ENCODE measurements at places on chromosomes 12 and 14. TPM values are rescaled to one million over a fixed set of nuclear protein-coding genes. Genes with fewer than 3 reads are reported as not detected.
A peak's percentile ranks its signal among the peaks of the same experiment; 100 is the strongest.

ARHGEF25 gene
- total RNA-seq = 1.2 TPM

KRT83 gene
- total RNA-seq = not detected

GRIP1 gene
- 0.51 TPM for total RNA-seq

DIABLO gene
- 55.2 TPM for total RNA-seq

RD3L gene
- not detected for total RNA-seq

CNTN1 gene
- total RNA-seq = not detected

MCRS1 gene
- 57.1 TPM for total RNA-seq

ESPL1 gene
- 62.1 TPM for total RNA-seq

TAS2R20 gene
- total RNA-seq = 0.81 TPM

IL31 gene
- total RNA-seq = not detected

DNA sequence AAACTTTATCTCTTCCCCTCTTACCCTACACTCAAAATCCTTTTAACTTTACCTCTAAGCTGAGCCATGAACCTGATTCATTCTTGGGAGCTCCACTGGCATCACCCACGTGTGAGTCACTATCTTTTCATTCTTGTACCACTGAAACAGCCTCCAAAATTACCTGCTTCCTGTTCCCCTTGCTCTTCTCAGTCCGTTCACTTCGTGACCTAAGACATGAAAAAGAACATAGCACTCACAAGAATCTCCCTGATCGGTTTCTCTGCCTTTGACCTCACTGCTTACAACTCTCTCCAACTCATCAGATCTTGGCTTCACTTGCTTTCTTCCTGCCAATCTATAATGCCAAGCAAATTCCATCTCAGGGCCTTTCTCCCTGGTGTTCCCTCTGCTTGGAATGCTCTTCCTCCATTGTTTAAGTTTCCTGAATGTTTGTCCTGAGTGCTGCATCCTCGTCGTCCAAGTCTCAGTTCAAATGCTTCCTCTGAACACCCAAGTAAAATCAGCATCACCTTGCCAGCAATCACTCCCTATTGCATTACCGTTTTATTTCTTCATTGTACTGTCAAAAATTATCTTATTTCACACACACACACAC is 9.2 kb downstream of the GLIPR1 start:
- DNase-seq = peak; percentile 66

DNA sequence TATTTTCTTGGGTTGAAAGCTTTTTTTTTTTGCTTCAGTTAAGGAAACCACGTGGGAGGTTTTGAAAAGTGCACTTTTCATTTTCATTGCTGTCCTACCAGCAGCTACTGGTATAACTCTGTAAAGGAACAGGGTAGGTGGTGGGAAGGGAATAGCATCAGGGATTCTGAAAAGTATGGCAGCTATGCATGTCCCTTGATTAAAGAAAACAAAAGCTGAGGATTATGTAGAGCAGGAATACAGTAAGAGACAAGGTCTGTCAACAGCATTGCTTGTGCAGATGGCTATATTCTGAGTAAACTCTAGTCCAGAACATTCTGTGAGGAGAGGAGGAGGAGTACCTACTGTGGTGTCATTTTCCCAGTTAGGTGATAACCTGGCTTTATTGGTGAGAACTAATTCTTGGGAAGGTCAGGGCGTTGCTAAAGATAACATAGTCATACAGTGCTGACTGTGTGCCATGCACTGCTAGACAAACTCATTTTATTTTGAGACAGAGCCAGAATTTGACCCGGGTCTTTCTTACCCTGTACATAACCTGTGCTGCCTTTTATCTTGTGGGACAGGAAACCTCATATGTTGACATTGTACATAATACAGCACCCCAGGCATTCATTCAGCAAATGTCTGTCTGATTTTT is 80.3 kb upstream of the TRAF3 start:
- no peak for DNase-seq

GRCh38 chr12:5661811-5662210 is 229.9 kb downstream of the NTF3 start:
- DNase-seq = no peak

DNA sequence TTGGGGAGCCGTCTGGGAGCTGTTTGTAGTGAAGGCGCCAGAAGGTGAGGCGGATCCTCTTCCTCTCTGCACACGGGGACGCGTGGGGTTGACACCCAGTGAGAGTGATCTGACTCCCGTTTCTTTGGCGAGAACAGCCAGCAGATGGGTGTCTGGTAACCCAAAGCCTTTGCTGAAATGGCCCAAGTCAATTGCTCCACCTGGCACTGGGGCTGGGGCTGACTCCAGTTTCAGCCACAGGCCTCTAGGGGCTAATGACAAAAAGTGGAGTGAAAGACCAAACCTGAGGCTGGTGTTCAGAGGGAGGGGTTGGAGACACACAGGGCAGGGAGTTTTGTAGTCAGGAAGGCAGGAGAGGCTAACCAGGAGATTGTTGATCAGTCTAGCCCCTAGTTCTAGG is 87.0 kb downstream of the FRMD6 start:
- no peak for DNase-seq

DNA sequence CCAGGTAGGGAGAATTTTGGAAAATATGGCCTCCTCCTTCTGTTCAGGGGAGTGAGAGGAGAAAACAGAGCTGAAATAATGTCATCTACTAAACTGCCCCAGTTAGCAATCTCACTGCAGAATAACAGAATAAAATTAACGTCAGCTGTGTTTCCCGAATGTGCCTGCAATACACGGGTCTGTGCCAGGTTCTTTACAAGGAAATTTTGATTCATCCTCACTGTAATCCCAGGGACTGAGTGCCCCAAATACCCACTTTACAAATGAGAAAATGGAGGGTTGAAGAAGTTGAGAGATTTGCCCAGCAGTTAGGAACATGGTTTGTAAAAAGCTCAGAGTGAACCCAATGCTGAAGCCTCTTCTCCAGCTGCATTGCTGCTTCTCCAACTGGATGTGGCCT is 21.3 kb upstream of the SERPINA6 start:
- DNase-seq = no peak

GRCh38 chr12:78580296-78580695 is 284.3 kb upstream of the SYT1 start:
- no peak for DNase-seq

DNA sequence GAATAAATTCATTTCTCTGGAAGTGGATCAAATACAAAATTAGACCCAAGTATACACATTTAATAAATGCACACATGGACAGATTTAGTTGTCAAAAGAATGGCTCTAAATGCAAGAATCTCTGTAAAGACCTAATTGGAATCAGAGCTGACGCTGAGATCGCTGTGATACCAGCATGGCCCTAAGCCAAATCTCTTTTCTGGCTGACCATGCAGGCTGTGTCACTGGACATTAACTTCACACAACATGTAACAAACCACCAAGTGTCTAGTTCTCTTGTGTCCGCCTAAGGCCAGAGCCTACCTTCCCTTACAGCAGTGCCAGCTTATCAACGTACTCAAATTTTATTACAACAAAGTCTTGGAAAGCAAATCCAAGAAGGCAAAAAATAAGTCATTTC is 127.5 kb downstream of the MED13L start:
- no peak for DNase-seq

DNA sequence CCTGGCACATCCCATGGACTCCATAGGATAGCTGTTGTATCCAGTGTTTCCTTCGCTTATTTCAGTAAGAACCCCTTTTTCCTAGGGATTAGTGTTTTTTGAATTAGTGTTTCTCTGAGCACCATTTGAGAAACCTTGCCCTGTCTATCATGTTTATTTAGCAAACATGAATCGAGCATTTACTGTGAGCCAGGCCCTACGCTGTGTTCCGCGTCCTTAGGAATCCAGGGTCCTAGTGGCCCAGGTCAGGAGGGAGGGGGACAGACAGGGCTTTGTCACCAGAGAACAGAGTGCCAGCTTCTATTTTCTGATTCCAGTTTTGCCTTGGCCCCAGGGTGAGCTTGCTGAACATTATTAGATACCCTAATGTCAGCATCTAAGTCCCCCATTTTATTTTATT is 2.5 kb downstream of the TEAD4 start:
- DNase-seq = no peak

DNA sequence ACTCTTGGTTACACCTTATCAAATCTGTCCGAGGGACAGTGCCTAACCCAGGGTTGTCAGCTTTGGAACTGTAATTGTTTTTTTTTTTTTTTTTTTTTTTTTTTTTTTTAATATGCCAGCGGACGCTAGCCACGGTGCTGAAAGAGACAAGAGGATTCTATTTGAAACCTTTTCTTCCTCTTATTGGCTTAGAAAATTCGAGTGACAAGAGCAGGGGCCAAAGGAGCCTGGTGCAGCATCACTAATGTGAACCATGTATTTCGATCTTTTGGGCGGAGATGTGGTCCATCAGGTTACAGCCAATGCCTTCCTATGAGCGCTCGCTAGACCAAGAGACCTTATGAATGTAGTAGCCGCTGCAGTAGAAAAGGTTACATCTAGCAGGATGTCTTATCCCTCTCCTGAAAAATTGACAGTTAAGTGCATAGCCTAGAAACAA is 922 bp downstream of the PTPRR start:
- no peak for DNase-seq

DNA sequence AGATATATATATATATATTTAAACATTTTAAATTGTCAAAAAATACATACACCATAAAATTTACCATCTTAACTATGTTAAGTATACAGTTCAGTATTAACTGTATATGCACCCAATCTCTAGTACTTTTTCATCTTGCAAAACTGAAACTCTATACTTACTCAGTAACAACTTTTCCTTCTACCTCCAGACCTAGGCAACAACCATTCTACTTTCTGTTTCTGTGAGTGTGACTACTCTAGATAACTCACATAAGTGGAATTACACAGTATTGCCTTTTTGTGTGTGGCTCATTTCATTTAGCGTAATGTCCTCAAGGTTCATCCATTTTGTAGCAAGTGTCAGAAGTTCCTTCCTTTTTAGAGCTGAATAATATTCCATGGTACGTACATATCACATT is 8.2 kb downstream of the FAM234B start:
- no peak for DNase-seq

- DNase-seq = no peak
Measured at GRCh38 chr12:82740129-82741000, 53.7 kb downstream of the TMTC2 start.

DNA sequence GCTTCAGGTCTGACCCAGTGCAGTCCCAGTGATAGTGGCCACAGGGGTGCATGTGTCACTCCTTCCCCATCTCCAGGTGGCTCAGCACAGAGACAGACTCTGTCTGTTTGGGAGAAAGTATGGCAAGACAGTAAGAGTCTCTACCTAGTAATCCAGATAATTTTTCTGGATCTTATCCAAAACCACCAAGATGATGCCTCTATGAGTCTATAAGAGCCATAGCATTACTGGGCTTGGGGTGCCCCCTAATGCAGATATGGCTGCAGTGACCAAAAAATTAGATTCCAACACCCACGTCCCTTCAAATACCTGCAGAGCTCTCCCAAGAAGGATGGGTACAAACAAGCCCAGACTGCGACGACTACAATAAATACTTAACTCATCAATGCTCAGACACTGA is 123.8 kb downstream of the GRIP1 start:
- no peak for DNase-seq

- no peak for DNase-seq
Measured at GRCh38 chr12:19880076-19880475, 440.8 kb downstream of the AEBP2 start.

GRCh38 chr12:109169262-109169661 is 52.9 kb downstream of the ACACB start:
- DNase-seq = no peak

DNA sequence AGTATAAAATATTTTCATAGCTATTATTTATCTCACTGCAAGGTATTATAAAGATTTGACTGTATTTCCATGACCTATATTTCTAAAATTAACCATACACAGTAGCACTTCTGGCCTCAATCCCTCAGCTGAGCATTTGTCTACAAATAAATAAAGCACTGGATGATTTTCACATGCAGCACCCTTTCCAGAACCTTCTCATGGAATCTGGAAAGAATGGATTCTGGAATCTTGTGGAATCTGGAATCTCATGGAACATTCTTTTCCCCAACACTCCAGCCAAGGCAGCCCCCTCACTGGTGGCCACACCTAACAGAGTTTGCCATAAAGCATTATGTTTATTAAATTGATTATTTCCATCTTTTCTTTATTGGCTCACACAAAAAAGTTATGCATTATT is 199.2 kb downstream of the MSRB3 start:
- no peak for DNase-seq

DNA sequence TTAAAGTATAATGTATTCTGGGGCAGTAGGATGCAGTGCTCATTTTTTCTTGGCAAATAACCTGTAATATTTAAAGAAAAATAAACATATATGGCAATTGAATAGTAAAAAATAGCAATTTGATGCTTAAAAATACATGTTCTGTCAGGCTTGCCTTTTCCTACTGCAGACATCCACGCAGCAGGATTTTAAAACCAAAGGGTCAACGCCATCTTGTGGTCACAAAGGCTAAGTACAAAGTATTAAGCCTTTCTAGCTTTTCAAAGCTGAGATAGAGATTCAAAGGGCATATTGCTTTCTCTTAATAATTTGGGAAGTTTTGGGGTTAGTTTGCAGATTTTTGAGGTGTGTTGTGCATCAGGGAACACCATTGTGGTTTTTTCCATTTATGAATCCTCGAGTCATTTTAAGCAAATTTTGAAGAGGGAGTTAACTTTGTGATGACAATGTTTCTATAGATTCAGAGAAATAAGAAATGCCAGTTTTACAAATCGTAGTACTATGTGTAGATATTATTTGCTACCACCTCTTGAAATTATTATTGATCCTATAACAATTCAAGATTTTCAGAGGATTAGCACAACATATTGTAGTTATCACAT is 4.7 kb upstream of the CCER1 start:
- DNase-seq = peak; percentile 16

DNA sequence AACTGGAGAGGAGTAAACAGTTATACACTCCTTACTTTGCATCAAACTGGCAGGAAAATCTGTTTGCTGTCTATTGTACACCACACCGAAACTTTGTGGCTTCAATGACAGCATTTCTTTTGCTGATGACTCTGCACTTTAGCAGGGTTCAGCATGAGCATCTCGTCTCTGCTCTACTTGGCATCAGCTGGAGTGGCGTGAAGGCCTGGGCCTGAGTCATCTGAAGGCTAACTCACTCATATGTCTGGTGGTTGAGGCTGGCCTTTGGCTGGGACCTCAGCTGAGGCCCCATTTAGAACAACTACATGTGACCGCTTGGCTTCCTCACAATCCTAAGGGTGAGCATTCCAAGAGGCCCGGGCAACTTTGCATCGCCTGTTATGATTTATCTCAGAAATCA is 28.7 kb upstream of the REP15 start:
- DNase-seq = peak; percentile 7

DNA sequence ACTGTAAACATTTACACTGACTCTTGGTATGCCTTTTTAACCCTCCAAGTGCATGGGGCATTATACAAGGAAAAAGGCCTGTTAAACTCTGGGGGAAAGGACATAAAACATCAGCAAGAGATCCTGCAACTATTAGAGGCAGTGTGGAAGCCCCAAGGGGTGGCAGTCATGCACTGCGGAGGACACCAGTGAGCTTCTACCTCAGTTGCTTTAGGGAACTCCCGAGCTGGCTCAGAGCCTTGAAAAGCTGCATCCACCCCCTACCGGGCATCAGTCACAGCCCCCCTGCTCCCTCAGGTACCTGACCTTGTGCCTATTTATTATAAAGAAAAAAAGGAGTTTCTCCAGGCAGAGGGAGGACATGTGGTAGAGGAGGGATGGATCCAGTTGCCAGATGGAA is 695.6 kb upstream of the LMO3 start:
- DNase-seq = no peak

- DNase-seq = no peak
Measured at GRCh38 chr12:12518464-12518845, 44.2 kb downstream of the DUSP16 start.

GRCh38 chr12:43113135-43113534 is 438.9 kb downstream of the ADAMTS20 start:
- DNase-seq = no peak

GRCh38 chr12:68851592-68852306 is 43.8 kb downstream of the MDM2 start:
- DNase-seq = no peak
